ENCODE measurements at places on chromosomes 11 and 22. TPM values are rescaled to one million over a fixed set of nuclear protein-coding genes. Genes with fewer than 3 reads are reported as not detected.

TMEM25 gene
- total RNA-seq = 27.9 TPM

- DNase-seq = no peak
Observed at GRCh38 chr11:120335556-120335907, 681 bp upstream of the ARHGEF12 start.

TMEM45B gene
- 94.3 TPM for total RNA-seq

BTBD18 gene
- total RNA-seq = not detected

GRCh38 chr11:13223112-13223511, 54.5 kb upstream of the BMAL1 start:
- DNase-seq = no peak

- no peak for DNase-seq
Observed at GRCh38 chr22:43118953-43119458, 8.5 kb downstream of the BIK start.

- no peak for DNase-seq
Observed at GRCh38 chr11:133533205-133533604, 904 bp upstream of the OPCML start.

- DNase-seq = no peak
Observed at GRCh38 chr11:75229466-75229865, 11.1 kb upstream of the TPBGL start.

CRACR2B gene
- total RNA-seq = 45.8 TPM

DNA sequence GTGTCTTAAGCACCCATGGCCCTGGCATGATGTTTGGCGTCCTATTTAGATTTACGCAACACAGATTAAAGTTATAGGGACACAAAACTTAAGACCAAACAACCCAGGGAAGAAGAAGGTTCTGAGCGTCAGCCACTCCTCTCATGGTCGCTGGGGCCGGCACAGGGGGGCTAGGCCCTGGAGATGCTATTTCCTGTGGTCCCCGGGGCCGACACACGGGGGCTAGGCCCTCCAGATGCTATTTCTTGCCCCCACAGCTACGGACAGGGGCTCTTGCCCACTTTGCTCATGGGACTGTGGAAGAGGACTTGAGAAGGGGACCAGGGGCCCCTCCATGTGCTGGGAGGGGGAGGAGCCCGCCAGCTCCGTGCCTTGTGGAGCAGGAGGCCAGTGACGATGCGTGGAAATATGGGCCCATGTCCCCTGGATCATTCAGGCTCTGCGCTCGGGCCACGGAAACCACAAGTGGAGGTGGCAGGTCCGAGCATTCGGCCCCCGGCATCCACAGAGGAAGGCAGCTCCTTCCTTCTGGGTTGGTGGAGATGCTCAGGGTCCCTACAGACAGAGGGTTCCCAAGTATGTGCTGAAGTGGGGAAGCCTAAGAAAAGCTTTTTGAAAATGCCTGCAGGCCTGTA, 711.1 kb downstream of the BRD1 start:
- DNase-seq = no peak

DNA sequence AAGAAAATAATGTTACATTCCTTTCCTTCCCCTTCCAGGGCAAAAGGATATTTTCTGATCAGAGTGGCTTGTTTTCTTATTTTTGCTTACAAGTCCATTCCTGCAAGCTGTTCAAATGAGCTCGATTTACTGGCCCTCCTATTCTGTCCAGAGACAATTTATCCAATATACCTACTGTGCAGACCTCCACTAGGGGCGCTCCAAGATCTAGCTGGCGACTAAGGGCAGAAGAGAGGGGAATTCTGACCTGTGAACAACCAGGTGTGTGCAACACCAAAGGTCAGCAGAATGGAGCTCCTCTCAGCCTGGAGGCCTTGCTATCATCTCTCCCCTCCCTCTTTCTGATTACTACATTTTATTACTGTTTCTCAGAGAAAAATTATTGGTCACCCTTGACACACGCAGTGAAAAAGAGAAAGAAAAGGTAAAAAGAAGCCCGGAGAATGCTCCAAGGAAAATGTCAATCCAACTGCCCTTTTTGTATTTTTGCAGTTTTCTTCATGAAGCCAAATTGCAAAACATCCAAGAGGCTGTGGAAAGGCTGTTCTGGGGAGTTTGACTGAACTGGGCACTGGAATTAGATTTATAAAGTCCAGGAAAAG, 3.2 kb downstream of the SEZ6L start:
- no peak for DNase-seq

- DNase-seq = no peak
Observed at GRCh38 chr22:25569361-25569760, 4.9 kb downstream of the GRK3 start.

GRCh38 chr11:3747704-3748103, 49.6 kb downstream of the NUP98 start:
- no peak for DNase-seq

ARL14EP gene
- 37.6 TPM for total RNA-seq

DNA sequence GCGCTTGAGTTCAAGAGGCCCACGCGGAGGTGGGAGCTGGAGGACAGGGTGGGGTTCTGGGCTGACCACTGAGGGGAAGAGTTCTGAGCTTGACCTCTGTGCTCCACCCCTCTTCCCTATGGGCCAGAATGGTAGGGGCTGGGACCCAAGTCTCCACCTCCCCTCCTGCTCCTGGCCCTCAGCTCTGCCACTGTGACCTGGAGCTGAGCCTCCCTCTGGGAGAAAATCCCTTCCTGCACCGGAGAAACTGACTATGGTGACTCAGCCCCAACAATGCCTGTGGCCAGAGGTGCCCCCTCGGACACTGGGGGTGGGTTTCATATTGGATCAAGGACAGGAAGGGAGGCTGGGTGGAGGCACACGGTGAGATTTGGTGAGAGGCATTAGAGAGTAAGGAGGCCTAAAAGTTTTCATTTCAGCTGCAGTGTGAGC, 23.0 kb downstream of the RELT start:
- no peak for DNase-seq

SUSD2 gene
- total RNA-seq = 8.3 TPM

DNA sequence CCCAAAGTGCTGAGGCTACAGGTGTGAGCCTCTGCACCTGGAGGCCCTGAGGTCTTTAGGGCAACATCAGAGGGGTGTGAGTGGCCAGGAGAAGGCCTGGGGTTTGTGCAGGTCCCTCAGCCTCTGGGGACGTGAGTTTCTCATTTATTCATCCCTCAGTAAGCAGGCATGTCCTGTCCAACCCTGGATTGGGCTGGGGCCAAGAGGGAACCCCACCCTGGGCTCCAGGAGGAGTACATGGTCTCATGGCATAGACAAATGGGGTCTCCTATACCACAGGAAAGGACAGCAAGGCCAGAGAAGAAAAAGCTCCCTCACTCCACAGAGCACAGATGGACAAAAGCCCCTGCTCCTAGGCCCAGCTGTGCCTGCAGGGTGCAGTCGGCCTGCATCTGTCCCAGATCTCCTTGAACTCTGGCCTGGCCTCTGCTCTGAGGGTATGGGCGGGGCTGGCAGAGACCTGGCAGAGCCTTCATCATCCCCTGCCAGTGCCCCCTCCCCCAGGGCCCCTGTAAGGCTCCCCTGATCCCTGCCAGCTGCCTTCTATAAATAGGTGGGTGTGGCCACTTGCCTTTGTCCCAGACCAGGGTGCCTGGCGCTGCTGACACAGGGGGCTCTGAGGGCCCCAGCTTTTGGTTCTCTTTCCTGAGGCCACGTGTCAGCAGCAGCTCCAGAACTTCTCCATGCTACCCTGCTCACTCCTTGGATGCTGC, 34.6 kb downstream of the A4GALT start:
- no peak for DNase-seq
